Pancreas (tissue), 10 donors: ENCODE measurements at places on chromosomes 3 and 15.
A peak's percentile ranks its signal among the peaks of the same experiment; 100 is the strongest.

DNA sequence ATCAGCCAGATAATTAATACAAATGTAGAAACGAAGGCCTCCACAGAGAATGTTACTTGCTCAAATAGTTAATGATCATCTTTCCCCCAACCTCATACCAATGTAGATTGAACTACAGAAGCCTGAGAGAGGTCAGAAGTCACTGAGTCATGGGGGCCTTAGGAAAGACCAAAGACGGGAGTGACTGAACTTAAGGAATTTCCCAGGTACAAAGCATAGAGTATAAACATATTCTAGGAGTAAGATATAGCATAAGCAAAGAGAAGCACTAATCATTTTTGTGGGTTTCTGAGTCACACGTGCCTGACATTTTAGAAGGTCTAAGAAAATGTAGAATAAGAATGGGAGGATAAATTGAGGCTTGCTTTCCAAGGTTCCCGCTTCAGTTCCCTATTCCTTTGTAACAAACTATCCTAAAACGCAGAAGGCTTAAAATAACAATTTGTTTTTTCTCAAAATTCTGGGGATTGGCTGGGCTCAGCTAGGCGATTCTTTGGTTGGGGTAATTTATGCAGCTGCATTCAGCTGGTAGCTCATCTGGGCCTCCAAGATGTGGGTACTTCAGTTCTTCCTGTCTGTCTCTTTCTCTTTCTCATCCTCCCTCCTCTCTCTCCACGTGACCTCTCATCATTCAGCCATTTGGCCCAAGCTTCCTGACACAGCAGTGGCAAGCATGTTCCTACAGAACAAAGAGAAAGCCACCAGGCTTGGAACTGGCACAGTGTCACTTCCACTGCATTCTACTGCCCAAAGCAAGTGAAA is 422.6 kb downstream of the FOXP1 start:
- DNase-seq, result no peak

- DNase-seq, result no peak
Measured at GRCh38 chr15:90306560-90306959, 41.1 kb downstream of the NGRN start.

DNA sequence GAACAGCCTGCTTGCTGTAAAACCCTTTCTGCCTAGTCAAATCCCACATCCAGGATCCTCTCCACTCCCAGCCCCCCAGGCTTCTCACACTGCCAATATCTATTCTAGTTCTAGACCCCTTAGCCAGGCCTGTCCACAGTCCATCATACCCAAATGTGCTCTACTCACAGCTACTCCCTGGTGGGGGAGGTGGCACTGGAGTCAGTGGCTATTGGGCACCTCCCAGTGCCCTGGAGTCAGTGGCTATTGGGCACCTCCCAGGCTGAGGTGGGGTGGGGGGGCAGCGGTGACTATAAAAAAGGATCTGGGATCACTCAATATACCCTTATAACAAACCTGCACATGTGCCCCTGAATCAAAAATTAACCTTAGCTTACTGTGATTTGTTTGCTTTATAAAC is 773 bp upstream of the DISP2 start:
- no peak for DNase-seq

GRCh38 chr3:29083676-29084075 is 197.2 kb upstream of the RBMS3 start:
- no peak for DNase-seq

- no peak for DNase-seq
Measured at GRCh38 chr15:42085236-42085605, 9.1 kb downstream of the PLA2G4D start.

GRCh38 chr15:90838544-90838943 is 29.8 kb upstream of the FURIN start:
- no peak for DNase-seq

- DNase-seq, result no peak
Measured at GRCh38 chr15:70244978-70245542, 147.3 kb upstream of the TLE3 start.

DNA sequence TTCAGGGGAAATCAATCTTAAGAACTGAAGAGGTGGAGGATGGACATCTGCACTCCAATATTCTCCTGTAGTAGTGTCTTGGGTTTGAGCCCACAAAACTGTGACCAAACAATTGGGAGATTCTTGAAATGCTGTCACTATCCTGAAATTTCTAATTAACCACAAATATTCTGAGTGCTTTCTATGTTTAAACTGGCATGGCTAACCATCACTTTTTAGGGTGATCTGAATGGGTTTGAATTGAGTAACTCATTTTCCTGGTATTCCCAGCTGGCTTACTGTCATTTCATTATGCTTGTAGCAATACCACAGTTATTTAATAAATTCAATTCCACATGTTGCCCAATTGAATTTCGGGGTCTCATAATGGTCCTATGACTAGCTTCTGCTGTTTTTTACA is 216.9 kb upstream of the DCBLD2 start:
- DNase-seq, result no peak

GRCh38 chr15:41559239-41559782 is 299 bp downstream of the TYRO3 start:
- peak; percentile 77 for DNase-seq

DNA sequence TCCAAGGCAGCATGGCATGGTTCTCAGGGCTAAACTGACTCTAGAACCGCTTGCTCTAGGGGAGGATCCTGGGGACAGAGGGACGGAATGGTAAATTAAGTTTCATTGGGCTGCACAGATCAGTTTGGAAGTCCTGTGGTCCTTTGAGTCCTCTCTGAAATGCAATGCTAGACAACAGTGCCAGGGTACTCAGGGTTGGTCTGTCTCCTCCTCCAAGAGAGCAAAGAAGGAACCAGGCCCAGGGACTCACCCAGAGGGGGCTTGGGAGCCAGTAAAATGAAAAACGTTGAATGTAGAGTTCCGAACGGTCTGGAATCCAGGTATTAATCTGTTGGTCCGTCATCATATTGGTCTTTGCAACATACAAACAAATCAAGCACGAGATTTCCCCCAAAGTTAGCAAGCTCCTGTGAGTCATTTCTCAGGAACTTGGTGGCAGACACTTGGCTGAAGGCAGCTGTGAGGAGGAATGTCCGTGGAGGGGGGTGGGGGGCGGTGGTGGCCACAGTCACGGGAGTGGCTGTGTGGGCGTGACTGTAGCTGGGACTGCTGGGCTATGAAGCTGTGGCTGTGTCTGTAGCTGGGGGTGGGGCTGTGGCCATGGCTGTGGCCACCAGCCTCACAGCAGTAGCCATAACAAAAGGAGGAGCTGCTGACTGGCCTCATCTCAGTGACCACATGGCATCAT is 361.0 kb downstream of the SHQ1 start:
- peak; percentile 46 for DNase-seq

- DNase-seq, result no peak
Measured at GRCh38 chr3:9087831-9088413, 124.7 kb upstream of the RAD18 start.

GRCh38 chr3:13801361-13802204 is 78.3 kb downstream of the WNT7A start:
- DNase-seq, result no peak

DNA sequence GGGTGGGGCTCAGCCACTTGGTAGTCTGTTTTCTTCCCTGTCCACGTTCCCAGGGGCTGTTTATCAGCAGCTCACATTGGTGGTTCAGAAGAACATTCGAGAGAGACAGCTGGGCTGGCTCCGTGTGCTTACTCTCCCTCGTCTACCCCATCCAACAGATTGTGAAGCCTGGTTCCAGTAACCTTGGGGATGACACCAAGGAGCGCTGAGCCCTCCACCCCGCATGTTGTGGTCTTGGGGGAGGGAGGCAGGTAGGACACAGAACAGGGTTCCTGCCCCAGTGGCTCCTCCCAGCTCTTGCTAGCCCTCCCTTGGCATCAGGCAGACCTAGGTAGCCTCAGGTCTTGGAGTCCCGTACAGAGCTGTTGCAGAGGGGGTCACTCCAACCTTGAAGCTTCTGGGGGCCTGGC is 33.1 kb downstream of the KLF13 start:
- peak; percentile 56 for DNase-seq

DNA sequence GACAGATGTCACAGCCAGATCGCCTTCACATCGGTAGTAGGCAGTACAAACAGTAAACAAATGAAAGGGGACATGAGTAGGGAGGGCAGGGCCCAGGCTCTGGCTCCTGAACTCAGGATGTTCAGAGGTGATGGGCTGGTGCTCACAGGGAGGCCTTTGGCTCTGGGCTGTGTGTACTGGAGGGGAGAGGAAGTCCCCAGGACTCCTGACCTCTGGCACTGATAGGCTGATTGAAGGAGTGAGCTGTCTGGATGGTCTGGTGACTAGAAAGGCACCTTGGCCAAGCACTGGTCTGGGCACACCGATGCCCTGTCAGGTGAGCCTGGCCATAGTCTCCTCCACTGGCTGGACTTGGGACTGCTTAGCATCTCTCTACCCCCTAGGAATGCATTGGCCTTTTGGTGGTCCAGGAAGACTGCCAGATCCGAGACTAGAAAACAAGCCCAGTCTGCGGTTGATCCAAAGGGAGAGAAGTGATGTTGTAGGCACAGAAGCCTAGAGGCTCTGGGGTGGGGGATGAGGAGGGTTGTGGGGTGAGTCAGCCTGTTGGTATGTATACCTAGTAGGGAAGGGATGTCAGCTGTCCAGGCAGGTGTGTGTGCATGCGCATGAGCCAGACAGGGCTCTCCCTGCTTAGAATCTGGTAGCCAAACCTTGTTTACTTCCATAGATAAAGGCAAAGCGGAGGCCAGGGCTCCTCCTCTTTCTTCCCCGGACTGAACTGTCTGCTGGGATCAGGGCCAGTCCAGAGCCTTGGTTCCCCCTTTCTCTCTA is 1.9 kb downstream of the SPINT1 start:
- peak; percentile 66 for DNase-seq

DNA sequence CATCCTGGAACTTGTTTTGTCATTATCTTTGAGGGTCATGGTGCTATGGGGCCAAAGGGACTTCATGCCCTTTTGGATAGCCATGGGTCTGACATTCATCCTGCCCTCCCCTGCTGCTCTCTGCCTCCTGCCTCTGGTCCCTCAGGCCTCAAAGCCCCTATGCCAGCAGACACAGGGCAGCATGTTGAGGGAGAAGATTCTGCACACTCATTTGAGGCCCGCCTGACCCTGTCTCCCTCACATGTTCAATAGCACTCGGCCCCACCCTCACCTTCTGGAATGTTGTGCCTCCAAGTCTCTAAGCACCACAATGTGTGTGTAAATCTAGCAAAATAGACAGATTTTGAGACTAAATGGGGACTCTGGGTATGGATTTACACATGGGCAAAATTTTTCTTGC is 178.7 kb upstream of the ANKRD28 start:
- no peak for DNase-seq

GRCh38 chr3:9168241-9168741 is 81.2 kb downstream of the SRGAP3 start:
- DNase-seq, result no peak

GRCh38 chr3:43688245-43688650 is 2.5 kb upstream of the ABHD5 start:
- DNase-seq, result no peak
